HCT116 (cell line): ENCODE measurements at places on chromosomes 12 and 14. TPM values are rescaled to one million over a fixed set of nuclear protein-coding genes. Genes with fewer than 3 reads are reported as not detected.

KRT85 gene
- not detected for total RNA-seq

GRCh38 chr12:9109213-9109522 is 6.6 kb downstream of the A2M start:
- H3K4me1 ChIP-seq: no peaks in the 10 kb centered on the region
- no peak overlapping the region for H3K27ac ChIP-seq
- H3K4me3 ChIP-seq: no peak overlapping the region

EPYC gene
- total RNA-seq: not detected

DNA sequence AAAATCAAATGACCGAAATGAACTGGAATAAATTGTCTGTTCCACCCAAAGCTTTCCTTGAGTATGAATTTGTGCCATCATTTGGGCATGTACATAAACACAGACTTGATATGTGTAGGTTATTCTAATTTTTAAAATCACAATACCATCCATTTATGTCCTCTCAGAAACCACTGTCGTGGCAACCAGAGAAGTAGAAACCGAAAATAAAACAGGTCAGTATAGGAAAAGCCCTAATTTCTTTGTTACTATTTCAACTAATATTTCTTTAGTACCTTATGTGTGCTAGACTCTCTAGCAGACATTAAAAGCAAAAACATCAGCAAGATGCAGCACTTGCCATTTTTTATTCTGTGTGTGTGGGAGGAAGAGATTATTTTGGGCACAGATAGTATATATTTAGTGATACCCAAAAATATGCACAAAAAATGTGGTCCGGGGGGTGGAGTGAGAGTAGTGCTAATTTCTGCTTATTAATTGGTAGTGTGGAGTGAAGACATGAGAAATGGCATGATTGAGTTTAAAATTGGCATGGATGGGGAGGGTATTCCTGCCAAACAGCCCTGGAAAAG is 130.8 kb upstream of the CNTN1 start:
- H3K27me3 ChIP-seq: no peaks in the 10 kb centered on the region
- H3K4me1 ChIP-seq: no peaks in the 10 kb centered on the region
- H3K36me3 ChIP-seq: no peaks in the 10 kb centered on the region

- no peak overlapping the region for H3K4me3 ChIP-seq
- H3K4me1 ChIP-seq: no peaks in the 10 kb centered on the region
- no peak overlapping the region for H3K27ac ChIP-seq
- no peaks in the 10 kb centered on the region for H3K27me3 ChIP-seq
Observed at GRCh38 chr12:18355429-18355828, 94.1 kb downstream of the PIK3C2G start.

- no peak overlapping the region for H3K27ac ChIP-seq
- no peaks in the 10 kb centered on the region for H3K27me3 ChIP-seq
- H3K4me3 ChIP-seq: no peak overlapping the region
- no peak for DNase-seq
Observed at GRCh38 chr14:89249065-89249695, 167.9 kb downstream of the FOXN3 start.

DNA sequence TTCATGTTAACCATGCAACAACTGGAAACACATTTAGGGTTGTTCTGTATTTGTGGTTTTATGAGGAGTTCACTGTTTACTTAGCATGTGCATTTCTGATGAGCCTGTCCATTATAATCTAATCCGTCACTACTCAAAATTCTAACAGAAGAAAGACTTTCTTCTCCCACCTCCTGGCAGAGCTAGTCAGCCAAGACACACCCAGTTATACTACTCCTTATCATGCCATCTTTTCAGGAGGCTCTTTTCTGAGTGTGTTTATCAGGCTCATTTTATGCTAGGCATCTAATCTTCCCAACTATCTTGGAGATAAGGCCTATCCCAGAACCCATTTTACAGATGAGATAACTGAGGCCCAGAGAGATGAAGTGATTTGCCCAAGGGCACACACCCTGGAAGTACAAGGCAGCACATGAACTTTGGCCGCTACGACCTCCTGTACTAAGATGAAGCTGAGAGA is 10.4 kb upstream of the MED13L start:
- no peak for DNase-seq
- no peaks in the 10 kb centered on the region for H3K4me1 ChIP-seq
- H3K4me3 ChIP-seq: no peak overlapping the region
- H3K27me3 ChIP-seq: no peaks in the 10 kb centered on the region
- no peak overlapping the region for H3K27ac ChIP-seq

DNA sequence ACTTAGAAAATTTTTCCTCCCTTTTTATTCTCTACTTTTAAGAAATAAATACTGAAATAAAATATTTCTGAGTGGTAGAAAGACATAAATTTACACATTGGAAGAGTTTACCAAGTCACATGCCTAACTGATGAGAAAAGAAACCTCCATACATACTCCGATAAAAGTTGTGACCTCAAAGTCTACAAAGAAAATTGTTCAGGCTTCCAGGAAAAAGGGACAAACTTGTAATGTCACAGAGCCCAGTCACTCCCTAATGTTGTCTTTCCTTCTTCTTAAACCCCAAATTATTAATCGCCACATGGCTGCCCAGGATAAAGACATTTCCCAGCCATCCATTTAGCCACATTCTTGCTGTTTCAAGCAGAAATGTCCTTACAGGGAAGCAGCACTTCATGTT is 455.3 kb downstream of the MDGA2 start:
- no peak overlapping the region for H3K27ac ChIP-seq
- DNase-seq: no peak

GRCh38 chr12:122020795-122021192 is 890 bp upstream of the BCL7A start:
- no peak for DNase-seq
- peaks cover 27% of the 10 kb centered on the region for H3K4me1 ChIP-seq
- H3K27ac ChIP-seq: no peak overlapping the region
- no peaks in the 10 kb centered on the region for H3K27me3 ChIP-seq
- H3K4me3 ChIP-seq: peak overlapping the region; percentile 54

- no peak overlapping the region for H3K4me3 ChIP-seq
- H3K27ac ChIP-seq: no peak overlapping the region
- H3K4me1 ChIP-seq: no peaks in the 10 kb centered on the region
Observed at GRCh38 chr14:70082394-70082793, 106.4 kb downstream of the SLC8A3 start.

- peak overlapping the region; percentile 59 for H3K27ac ChIP-seq
- DNase-seq: peak; percentile 92
- no peaks in the 10 kb centered on the region for H3K27me3 ChIP-seq
- peak overlapping the region; percentile 33 for H3K4me3 ChIP-seq
Observed at GRCh38 chr12:95102916-95103671, 29.7 kb upstream of the NR2C1 start.

GRCh38 chr14:21078287-21078686 is 8.2 kb downstream of the ARHGEF40 start:
- no peak overlapping the region for H3K27ac ChIP-seq
- no peaks in the 10 kb centered on the region; the same call in 1 of the 2 replicates for H3K36me3 ChIP-seq
- peaks cover 3% of the 10 kb centered on the region; the same call in 1 of the 2 replicates for H3K4me1 ChIP-seq
- DNase-seq: no peak

DNA sequence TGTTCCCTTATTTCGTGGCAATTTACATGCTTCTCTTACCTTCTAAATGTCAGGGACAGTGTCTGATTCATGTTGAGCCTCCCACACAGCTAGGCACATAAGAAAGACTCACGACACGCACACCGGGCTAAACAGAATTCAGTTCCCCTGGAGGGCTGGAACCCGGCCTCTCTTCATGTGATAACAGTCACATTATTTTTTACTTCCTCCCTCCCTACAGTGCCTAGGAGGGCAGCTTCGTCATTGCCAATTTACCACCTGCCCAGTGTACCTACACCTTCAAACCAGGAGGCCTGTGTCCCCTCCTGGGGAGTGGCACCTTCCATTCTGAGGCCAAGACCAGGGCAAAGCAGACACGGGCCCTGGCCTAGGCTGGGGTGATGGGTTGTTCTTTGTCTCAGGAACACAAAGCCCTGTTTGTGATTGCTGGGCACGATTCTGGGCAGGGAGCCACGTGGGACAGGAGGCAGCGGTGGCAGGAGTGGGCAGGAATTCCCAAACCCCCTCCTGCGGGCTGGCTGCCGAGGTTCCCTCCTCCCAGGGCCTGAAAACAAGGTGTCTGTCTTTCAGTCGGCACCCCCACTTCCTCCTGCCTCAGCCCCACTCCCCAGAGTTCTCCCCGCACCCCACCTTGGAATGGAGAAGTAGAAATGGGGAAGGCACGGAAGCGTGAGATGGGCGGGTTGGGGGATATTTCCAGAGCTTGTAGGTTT is 6.8 kb upstream of the RASAL1 start:
- no peak overlapping the region for H3K4me3 ChIP-seq
- H3K27me3 ChIP-seq: no peaks in the 10 kb centered on the region
- no peak for DNase-seq
- no peaks in the 10 kb centered on the region for H3K36me3 ChIP-seq
- no peak overlapping the region for H3K27ac ChIP-seq

GRCh38 chr14:20446889-20447288 is 7.7 kb downstream of the OSGEP start:
- no peak overlapping the region for H3K4me3 ChIP-seq
- no peaks in the 10 kb centered on the region for H3K27me3 ChIP-seq
- H3K4me1 ChIP-seq: no peaks in the 10 kb centered on the region
- no peak for DNase-seq

SLC25A21 gene
- 3.5 TPM for total RNA-seq

- DNase-seq: no peak
- H3K27me3 ChIP-seq: no peaks in the 10 kb centered on the region
- peak overlapping the region; percentile 79 for H3K27ac ChIP-seq
Observed at GRCh38 chr12:122079033-122079531, 526 bp downstream of the MLXIP start.

- H3K4me3 ChIP-seq: no peak overlapping the region
- no peaks in the 10 kb centered on the region for H3K27me3 ChIP-seq
- no peak overlapping the region for H3K27ac ChIP-seq
- H3K36me3 ChIP-seq: no peaks in the 10 kb centered on the region
- DNase-seq: no peak
Observed at GRCh38 chr12:123152833-123153232, 1.9 kb upstream of the PITPNM2 start.

RNU6-8 gene
- total RNA-seq: not detected

DNA sequence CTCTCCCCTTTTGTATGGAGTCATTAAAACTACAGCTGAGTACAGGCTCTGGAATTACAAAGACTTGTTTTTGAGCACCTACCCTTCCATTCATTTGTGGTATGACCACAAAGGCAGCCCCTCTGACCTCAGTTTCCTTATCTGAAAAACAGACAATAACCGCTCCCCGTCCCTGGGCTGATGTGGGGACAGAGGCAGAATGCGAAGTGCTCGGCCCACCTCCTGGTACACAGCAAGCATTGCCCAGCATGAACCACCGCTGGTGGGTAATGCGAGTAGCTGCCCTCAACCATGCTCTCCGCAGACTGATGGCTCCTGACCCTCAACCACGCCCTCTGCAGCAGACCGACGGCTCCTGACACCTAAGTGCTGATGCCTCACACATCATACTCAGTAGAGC is 22.4 kb downstream of the P2RX2 start:
- H3K4me1 ChIP-seq: no peaks in the 10 kb centered on the region
- peaks cover 31% of the 10 kb centered on the region for H3K36me3 ChIP-seq
- H3K27ac ChIP-seq: no peak overlapping the region
- no peaks in the 10 kb centered on the region for H3K27me3 ChIP-seq

DNA sequence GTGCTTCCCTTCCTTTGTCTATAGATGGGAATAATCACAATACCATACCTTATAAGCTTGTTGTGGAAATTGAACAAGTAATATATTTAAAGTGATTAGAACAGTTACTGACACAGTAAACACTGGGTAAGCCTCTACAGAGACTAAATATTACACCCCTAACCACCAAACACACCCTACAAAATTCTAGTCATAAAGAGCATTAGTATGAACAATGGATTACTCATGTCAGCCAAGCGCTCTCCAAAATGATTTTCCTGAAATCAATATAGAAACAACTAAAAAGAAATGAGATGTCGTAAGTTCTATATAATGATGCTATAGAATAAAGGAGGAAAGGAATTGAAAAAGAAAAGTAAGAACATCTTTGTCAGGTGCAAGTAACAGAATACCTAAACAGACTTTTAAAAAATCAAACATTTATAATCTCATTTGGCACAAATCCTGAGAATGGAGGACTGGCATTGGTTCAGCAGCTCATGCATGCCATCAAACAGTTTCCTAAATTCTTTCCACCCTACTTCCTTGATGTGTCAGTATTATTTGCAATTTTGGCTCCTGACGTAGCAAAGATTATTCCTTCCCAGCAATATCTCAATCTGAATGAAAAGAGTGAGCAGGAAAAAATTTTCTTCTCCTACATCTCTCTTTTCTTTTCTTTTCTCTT is 118.0 kb downstream of the SINHCAF start:
- H3K4me1 ChIP-seq: peaks cover 22% of the 10 kb centered on the region
- DNase-seq: no peak
- H3K27me3 ChIP-seq: no peaks in the 10 kb centered on the region
- H3K27ac ChIP-seq: no peak overlapping the region

GRCh38 chr14:89540830-89541470 is 123.9 kb upstream of the FOXN3 start:
- H3K4me3 ChIP-seq: no peak overlapping the region
- H3K36me3 ChIP-seq: no peaks in the 10 kb centered on the region
- peaks cover 5% of the 10 kb centered on the region; the same call in 1 of the 2 replicates for H3K27me3 ChIP-seq
- H3K27ac ChIP-seq: no peak overlapping the region
- DNase-seq: no peak

EGLN3 gene
- 13.6 TPM for total RNA-seq

EFS gene
- 0.10 TPM for total RNA-seq

DNA sequence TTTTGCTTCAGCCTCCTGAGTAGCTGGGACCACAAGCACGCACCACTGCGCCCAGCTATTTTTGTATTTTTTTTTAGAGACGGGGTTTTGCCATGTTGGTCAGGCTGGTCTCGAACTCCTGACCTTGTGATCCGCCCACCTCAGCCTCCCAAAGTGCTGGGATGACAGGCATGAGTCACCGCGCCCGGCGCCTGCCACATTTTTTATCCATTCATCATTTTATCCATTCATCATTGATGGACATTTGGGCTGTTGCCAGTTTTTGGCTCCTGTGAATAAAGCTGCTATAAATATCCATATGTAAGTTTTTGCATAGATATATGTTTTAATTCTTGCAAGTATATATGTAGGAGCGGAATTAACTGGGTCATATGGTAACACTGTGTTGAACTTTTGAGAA is 79.5 kb downstream of the DAAM1 start:
- no peaks in the 10 kb centered on the region for H3K27me3 ChIP-seq
- H3K27ac ChIP-seq: no peak overlapping the region
- H3K36me3 ChIP-seq: no peaks in the 10 kb centered on the region

FAM90A1 gene
- 0.64 TPM for total RNA-seq

DNA sequence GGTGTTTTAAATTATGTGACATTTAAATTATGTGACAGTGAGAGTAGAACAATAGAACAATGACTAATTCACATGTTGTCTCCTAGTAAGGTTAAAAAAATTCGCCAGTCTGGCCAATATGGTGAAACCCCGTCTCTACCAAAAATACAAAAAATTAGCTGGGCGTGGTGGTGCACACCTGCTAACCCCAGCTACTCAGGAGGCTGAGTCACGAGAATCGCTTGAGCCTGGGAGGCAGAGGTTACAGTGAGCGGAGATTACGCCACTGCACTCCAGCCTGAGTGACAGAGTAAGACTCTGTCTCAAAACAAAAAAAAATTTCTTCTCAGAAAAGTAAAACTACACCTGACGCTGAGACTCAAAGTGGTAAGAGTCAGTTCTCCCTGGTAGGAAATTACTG is 2.7 kb downstream of the CS start:
- peaks cover 55% of the 10 kb centered on the region for H3K4me1 ChIP-seq
- H3K36me3 ChIP-seq: peaks cover 3% of the 10 kb centered on the region; the same call in 1 of the 2 replicates
- H3K4me3 ChIP-seq: no peak overlapping the region
- DNase-seq: no peak
- no peaks in the 10 kb centered on the region for H3K27me3 ChIP-seq

PRB2 gene
- not detected for total RNA-seq

- H3K4me3 ChIP-seq: no peak overlapping the region
- H3K27ac ChIP-seq: no peak overlapping the region
- no peaks in the 10 kb centered on the region for H3K27me3 ChIP-seq
- H3K36me3 ChIP-seq: no peaks in the 10 kb centered on the region
Observed at GRCh38 chr12:94145191-94145983, 3.0 kb upstream of the PLXNC1 start.
